NCI-H345 (cell line): ENCODE measurements at places on chromosomes 3 and 15.

GRCh38 chr15:59918994-59919951 lies 84.8 kb upstream of the FOXB1 start:
- no peak for DNase-seq

GRCh38 chr3:78476076-78476475 lies 1291.7 kb downstream of the ROBO1 start:
- DNase-seq = no peak

DNA sequence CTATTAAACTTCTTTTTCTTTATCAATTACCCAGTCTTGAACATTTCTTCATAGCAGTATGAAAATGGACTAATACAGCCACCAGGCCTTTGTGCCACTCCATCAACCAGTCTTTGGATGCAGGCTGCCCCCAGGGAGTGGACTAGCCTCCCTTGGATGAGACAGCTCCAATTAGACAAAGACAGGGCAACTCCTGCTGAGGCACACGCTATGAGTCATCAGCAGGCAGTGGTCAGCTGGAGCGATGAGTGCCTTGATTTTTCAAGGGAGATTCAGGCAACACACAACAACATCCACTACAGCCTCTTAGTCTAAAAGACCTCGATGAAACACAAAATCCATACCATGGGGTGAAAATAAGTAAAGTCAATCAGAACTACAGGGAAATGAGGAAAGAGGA lies 160.1 kb downstream of the ARRDC4 start:
- no peak for DNase-seq

GRCh38 chr15:100082761-100083402 lies 258.9 kb downstream of the ADAMTS17 start:
- no peak for DNase-seq

DNA sequence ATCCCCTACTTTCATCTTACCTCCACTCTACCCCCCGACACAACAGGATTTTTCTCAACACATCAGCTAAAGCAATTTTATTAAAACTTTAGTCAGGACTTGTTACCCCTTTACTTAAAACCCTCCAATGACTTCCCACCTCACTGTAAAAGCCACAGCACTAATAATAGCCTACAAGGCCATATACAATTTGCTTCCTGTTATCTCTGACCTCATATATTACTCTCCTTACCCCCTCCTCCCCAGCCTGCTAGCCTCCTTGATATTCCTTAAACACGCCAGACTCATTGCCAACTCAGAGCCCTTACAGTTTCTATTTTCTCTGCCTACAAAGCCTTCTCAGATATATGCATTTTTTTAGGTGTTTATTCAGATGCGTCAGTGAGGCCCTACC lies 54.4 kb downstream of the DCUN1D1 start:
- DNase-seq = no peak

- DNase-seq = no peak
These were observed 563.5 kb upstream of the CCDC54 start for GRCh38 chr3:106813742-106814141.

- DNase-seq = no peak
These were observed 208.5 kb downstream of the EPHA3 start for GRCh38 chr3:89315750-89316470.

GRCh38 chr3:127870156-127870555 lies 44.9 kb upstream of the KBTBD12 start:
- no peak for DNase-seq

DNA sequence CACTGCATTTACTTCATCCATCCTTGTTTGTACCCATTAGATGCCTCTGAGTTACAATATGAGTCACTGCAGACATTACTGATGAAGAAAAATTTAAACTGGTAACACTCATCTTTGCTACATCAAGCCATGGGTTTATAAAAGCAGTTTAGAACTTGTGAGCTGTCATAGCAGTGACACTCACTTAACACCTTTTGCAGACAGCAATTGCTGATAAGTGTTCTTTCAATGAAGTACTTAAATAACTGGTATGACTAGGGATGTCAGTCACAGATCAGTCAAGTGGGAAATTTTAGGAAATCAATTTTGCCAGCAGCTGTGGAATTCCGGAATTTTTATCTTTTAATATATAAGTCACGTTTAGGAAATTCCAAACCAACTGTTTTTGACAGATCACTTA lies 643.0 kb downstream of the TBL1XR1 start:
- no peak for DNase-seq

- DNase-seq = no peak
These were observed 227.2 kb downstream of the CNTN3 start for GRCh38 chr3:74387111-74387735.

DNA sequence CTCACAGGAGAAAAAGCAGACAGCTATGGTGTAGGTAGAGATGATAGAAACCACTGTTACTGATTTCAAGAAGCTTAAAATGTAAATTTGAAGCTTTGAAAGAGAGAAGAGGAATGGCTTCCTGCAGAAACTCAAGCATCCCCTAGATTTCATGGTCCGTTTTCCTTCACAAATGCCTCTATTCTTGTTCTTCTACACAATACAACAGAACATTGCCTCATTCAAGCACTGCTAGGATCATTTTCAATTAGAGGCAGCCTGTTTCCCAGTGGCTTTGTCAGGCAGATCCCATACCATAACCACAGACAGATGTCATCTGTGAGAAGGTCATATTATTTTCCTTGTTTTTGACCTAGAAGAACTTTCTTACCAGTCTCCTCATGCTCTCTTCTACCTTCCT lies 77.9 kb upstream of the SPRED1 start:
- no peak for DNase-seq

DNA sequence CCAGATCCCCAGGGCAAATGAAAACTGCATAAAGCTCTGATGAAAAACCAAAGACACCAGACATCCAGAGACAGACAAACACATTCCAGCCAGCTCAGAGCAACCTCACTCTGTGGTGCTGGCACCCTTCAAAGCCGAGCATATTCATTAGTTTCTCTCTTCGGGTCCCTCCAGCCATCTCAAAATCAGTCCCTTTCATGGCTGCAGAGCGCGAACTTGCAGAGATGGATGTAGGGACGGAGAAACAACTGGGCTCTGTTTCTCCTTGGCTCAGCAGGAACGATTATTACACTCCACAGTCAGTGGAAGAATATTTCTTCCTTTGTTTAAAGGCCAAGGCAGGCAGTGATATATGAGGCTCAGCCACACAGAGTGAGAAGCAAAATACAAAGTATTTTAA lies 50.4 kb upstream of the SYN2 start:
- no peak for DNase-seq

GRCh38 chr3:127844326-127844942 lies 22.1 kb upstream of the MGLL start:
- no peak for DNase-seq

DNA sequence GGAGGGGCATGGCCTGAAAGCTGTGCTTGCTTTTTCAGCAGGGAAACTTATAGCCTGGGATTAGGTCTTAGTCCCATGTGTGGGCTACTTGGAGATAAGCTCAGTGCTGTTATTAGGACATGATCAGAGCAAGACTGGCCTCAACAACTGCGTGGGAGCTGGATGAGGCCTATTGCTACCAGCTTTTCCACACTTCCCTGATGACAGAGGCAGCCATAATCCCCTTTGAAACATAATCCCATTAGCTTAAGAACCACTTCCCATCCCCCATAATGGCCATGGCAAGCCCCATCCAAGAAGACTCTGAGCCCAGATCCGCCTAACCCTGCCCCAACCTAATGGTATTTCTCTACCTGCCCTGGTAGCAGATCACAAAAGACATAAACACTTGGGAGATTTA lies 26.6 kb upstream of the GK5 start:
- no peak for DNase-seq

DNA sequence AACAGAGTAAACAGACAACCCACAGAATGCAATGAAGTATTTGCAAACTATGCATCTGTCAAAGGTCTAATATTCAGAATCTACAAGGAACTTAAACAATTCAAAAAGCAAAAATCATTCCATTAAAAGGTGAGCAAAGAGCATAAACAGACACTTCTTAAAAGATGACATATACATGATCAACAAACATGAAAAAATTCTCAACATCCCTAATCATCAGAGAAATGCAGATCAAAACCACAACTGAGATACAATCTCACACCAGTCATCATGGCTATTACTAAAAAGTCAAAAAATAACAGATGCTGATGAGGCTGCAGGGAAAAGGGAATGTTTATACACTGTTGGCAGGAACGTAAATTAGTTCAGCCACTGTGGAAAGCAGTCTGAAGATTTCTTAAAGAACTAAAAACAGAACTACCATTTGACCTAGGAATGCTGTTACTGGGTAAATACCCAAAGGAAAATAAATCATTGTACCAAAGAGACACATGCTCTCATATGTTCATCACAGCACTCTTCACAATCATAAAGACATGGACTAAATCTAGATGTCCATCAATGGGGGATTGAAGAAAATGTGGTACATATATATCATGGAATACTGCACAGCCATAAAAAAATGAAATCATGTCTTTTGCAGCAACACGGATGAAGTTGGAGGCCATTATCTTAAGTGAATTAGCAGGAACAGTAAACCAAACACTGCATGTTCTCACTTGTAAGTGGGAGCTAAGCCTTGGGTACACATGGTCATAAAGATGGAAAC lies 393.3 kb upstream of the CBLB start:
- no peak for DNase-seq

GRCh38 chr15:56964182-56964581 lies 45.7 kb downstream of the TCF12 start:
- no peak for DNase-seq

- DNase-seq = no peak
These were observed 10.5 kb downstream of the GNAI2 start for GRCh38 chr3:50246517-50246954.

- DNase-seq = no peak
These were observed 102.1 kb upstream of the ETV5 start for GRCh38 chr3:186210852-186211500.

GRCh38 chr3:111481551-111481950 lies 60.4 kb upstream of the CD96 start:
- no peak for DNase-seq

- DNase-seq = peak; percentile 3
These were observed 20.1 kb upstream of the GOLGA6L2 start for GRCh38 chr15:23467110-23467600.

- no peak for DNase-seq
These were observed 6.1 kb upstream of the AP2M1 start for GRCh38 chr3:184168363-184169120.

GRCh38 chr3:178480274-178480673 lies 56.0 kb upstream of the KCNMB2 start:
- DNase-seq = no peak

DNA sequence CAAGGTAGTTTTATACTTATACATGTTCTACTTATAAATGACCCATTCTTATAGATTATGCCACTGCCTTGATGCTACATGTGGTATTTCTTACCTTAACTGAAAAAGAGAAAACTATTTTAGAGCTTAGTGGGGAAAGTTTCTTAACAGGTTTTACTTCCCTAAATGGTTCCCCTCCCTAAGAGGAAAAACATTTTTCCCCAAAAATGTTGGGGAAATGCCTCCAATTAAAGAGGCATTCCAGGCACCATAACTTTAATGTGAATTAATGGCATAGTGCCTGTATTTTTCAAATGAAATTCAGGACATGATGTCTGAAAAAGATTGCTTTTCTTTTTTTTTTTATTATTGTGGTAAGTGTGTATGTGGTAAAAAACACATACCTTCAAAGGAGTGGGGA lies 22.6 kb downstream of the GOLM2 start:
- DNase-seq = no peak

DNA sequence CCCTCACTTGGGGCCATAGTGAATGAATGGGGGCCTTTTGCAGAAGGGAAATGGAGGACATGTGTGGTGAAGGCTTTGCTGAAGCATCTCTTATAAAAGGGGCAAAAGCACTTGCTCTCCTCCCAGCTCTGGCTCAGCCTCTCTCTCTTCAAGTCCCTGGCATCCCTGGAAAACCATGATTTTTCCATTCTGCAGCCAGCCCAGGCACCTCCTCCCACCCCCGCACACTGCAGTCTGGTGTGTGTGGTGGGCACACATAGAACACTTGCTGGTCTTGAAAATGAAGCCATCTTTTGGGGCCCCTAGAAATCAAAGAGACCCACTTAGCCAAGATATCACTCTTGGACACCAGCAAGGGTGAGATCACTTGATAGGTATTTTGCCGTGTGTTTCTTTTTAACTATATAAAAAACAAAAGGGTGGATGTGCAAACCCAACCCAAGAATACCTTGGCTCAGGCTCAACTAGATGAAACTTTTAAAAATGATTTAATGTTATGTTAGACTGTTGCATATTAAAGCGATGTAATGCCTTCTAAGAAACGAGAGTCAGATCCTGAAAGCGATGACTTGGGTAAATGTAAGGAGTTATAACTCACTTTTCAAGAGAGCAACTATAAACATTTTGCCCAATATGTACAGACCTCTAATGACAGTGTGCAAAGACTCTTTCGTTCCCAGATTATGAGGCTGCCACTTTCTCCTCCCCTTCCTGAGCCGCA lies 16.4 kb upstream of the ALDH1A3 start:
- no peak for DNase-seq

GRCh38 chr15:47954196-47954595 lies 166.6 kb upstream of the SLC24A5 start:
- DNase-seq = no peak

GRCh38 chr3:161471211-161471610 lies 25.4 kb upstream of the OTOL1 start:
- no peak for DNase-seq

GRCh38 chr3:80994767-80995166 lies 766.7 kb downstream of the GBE1 start:
- DNase-seq = no peak

GRCh38 chr15:82566690-82567089 lies 26.4 kb upstream of the RPS17 start:
- no peak for DNase-seq

GRCh38 chr15:59879506-59880265 lies 124.4 kb upstream of the FOXB1 start:
- DNase-seq = no peak

GRCh38 chr3:171672124-171672523 lies 138.2 kb downstream of the PLD1 start:
- DNase-seq = no peak

- no peak for DNase-seq
These were observed 325.6 kb upstream of the ICE2 start for GRCh38 chr15:60804551-60804950.

DNA sequence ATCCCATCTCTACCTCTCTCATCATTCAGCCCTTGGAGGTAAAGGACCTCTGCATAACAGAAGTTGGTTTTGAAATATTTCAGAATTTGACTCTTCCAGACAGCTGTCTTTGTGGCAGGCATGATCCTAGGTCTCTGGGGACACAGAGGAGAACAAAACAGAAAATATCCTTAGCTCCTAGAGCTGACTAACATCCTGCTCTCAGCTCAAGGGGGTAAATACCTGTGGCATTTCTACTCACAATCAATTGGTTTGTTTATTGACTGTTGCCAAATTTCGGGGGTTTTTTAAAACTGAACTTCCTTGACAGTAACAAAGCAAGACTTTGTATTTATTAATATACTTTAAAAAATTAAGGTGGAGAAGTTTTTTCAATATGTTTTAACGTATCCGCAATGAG lies 78.8 kb downstream of the EOMES start:
- no peak for DNase-seq

DNA sequence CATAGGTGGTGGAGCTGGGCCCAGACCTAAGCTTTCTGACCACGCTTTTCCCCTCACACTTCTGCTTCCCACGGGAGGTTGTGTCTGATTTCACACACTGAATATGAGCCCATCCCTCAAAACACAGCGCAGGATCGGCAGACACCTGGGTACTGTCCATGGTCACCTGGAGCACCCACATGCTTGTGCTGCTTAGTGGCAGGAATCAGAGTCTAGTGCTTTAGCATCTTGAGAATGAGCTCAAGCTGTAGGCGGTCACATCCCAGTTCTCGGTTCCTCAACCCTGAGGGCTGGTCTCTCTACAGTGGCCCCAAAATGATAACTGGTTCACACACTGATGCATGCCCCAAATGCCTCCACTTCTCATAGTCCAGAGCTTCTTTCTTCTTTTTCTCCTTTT lies 111.0 kb downstream of the SEMA5B start:
- DNase-seq = no peak

GRCh38 chr15:75031848-75032247 lies 8.5 kb downstream of the PPCDC start:
- no peak for DNase-seq
